ENCODE measurements at places on chromosomes 7 and 10.

DNA sequence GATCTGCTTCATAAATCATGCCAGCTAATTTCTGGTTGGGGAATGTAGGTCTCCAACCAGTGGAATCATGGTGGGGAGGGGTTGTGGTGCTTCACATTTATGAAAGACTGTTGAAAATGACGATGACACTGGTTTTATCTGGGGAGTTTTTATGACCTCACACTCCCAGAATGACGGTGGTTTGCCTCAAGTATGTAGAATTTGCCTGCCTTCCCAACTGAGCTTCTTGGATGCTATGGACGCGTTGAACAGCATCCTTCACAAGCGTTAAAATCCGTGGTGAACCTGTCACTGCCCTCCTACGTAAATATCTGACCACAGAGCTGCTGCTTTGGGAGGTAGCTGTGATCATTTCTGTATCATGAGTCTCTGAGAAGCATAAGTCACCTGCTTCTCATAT lies 3.3 kb downstream of the INSYN2A start:
- DNase-seq, result no peak

DNA sequence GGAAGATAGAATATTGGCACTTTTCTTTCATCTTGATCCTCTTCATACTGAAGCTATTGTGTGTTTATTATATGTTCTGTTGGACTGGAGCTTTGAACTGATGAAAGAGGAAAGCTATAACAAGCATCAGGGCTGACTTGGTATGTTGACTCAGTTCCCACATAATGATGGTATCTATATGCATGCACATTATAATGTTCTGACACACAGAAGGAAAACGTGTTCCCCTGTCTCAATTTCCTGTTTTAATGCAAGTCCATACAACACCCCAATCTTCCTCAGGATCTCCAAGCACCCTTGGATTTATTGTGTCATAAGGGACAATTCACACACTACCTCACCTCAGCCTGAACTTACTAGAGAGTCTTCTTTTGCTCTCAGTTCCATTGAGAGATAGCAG lies 8.3 kb upstream of the WASL start:
- no peak for DNase-seq

DNA sequence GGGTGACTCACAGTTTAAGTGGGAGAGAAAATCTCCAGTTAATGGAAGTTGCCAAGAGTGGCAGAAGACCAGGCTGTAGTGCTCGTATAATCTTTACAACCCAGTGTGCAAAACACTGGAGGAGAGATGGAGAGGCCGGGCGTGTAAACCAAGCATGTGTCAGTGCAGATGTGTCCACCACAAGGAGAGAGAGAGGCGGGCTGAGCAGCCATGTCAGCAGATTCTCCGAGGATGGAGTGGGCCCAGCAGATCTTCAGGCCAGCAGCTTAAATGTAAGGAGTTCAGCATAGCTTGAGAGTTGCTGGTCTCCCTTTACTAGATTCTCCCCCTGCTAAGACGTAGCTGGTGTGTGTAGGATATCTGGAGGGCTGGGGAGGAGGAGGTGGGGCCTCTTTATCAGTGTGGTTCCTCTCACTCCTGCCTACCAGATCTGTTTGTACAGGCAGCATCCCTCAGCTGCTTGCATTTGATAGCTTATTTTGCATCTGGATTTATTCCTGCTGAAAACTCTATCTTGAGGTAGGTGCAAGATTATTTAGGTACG lies 13.7 kb downstream of the BPGM start:
- DNase-seq, result no peak

DNA sequence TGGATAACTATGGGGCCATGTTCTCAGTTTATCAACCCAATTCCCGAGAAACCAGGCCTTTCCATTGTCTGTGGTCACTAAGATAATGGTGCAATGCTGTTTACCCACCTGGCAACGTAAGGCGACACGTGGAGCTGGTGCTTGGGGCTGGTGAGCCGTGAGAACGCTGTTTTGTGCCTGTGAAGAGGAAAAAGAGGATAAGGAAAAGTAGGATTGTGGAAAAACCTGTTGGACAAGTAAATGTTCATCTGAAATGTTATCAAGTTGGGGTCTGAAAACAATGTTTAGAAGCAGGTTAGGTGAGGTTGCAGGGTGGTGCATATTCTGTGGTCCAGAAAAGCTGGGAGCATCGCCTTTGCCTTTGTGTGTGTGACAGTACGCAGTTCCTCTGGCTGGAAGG lies 88.5 kb downstream of the PPP1R17 start:
- DNase-seq, result no peak

DNA sequence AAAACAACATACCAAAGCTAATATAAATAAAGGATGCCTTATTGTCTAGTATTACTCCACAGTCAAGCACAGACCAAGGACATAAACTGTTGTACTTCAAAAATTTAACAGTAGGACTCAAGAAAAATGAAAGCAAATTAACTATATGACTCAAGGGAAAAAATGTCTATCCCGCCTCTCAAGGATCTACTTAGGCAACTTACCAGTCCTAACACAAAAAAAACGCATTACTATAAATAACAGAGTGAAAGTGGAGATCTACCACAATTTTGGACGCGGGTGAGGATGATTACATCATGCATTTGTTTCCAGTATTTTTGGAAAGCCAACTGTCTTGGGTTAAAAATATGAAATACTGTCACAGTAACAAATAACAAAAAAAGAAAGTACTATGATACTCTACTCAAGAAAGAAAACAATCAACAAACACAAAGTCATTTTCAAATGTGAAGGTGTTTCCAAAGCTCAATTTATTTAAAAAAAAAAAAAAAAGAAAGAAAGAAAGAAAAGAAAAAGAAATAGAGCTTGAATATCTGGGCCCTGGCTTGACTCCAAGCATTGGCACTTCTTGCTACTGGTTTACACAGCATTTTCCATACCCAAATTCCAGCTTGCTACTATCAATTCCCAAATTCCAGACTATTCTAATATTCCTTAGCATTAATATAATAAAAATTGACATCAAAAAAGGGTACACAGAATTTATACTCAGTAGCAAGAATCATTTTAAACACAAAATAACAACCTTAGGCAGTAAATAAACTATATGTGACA lies 99.4 kb downstream of the RSU1 start:
- no peak for DNase-seq

DNA sequence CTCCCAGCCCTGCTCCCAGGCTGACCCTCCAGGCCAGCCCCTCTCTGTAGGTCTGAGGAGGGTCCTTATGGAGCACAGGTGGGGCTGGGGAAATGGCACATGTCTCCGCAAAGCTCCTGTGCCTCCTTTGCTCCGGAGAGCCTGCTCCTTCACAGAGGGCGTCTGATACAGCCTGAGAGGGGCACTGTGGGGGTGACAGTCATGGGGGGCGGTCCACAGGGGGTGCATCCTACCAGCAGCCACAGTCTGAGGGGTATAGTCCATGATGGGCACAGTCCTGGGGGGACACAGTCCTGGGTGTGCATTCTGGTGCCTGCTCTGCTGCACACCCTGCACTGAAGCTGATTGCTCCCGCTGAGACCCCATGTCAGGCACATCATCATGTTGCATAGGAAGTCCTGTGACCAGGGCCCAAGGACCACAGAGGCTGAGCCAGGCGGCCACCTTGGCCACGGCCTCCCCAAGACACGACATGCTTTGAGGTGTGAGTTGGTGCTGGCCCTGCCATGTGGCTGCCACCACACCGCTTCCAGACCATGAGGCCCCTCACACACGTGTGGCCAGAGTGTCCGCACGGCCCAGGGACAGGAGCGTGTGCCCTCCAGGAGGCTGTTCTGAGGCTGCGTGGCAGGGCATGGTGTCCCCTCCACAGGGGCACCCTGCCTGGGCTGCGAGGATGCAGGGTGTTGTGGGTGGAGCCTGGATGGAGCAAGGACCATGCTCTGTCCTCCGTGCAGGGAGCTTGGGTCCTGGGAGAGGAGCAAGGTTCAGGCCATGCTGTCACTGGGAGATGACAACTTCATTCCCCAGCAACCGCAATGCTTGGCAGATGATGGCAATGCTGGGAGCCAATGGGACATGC lies 59.2 kb downstream of the PWWP2B start:
- DNase-seq, result no peak

- DNase-seq, result no peak
These were observed 6.4 kb downstream of the SFTPD start for GRCh38 chr10:79942261-79943185.

- DNase-seq, result no peak
These were observed 65.9 kb downstream of the PRKCQ start for GRCh38 chr10:6514180-6514579.

All from LNCaP clone FGC (cell line).